B cell (primary cell): ENCODE measurements at places on chromosomes 2 and 18. TPM values are rescaled to one million over a fixed set of nuclear protein-coding genes. Genes with fewer than 3 reads are reported as not detected.

- DNase-seq: no peak
Measured at GRCh38 chr2:30931841-30932407, 124.7 kb upstream of the CAPN13 start.

DNA sequence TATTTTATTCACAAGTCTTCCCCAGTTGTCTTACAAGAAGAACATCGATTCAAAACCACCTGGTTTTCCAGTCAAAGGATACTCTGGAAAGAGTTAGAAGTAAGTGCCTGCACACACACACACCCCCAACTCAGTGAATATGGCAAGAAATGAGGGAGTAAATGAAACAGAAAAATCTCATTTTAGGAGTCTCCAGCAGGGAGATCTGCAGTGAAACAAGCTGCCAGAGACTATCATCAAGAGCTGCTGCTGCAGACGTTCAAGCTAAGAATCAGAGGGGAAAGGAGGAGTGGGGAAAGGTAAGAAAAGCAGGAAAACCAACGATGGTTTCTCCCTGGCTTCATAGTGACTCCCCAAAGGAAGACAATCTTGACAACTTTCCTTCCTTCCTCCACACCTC, 2.4 kb downstream of the ALK start:
- DNase-seq: no peak

- no peak for DNase-seq
Measured at GRCh38 chr18:7038330-7038851, 79.2 kb downstream of the LAMA1 start.

GRCh38 chr2:203155406-203155805, 83.4 kb upstream of the CYP20A1 start:
- peak; percentile 1 for DNase-seq

- DNase-seq: no peak
Measured at GRCh38 chr2:84362541-84362940, 96.5 kb downstream of the SUCLG1 start.

DNA sequence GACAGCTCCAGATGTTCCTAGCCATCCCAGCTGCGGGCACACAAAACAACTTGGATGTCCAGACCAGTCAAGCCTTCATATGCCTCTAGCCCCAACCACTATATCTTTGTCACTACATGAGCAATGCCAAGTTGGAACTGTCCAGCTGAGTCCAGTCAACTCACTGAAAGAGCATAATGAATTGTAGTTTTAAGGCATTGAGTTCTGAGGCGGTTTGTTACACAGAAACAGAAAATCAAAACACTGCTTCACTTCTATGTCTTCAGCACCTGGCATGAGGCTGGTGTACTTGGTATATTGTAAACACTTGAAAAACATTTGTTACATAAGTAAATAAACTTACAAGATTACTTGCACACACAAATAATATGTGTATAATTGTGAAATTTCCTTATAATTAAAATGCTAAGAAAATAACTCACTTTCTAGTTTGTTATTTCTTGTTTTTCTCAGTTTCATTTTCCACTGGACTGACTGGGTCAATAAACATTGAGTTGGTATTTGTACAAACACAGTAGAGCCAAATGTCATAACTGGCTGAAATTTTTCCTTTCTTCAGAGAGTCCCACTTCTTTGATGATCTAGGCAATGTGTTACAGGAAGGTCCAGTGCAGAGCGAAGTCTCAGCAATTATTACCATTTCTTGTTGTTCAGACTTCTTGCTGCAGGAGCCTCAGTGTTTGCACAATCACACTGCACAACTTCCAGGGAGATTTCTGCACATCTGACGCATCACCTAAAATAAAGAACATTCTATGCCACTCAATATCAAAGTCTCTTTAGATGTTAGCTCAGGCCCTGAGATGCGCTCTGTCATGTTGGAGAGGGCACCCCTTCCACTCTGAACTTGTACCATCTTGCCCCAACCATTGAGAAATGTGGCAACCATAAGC, 38.2 kb upstream of the DPP4 start:
- no peak for DNase-seq

DNA sequence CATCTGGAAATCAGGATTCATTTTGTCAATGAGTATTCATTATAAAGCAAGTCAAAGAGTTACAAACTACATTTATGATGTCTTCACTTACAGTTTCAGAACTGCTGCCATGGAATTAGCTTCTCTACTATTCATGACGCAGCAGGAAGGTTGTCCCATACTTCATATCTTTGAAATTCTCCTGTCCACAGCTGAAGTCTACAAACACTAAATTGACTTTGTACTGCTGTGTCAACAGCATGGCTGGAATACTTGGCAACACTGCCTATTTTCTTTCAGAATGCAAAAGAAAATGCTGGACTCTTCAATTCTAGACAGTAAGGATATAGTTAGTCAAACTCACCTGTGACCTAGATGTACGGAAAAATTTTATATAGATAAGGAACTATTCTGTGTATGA, 44.6 kb upstream of the UNC80 start:
- DNase-seq: no peak

GRCh38 chr2:176187899-176188773, at the start of gene HOXD1:
TSS of gene HOXD1 (plus strand) at chr2:176188668. CDS start at chr2:176188802, 134 bp downstream.
- DNase-seq: peak; percentile 27

DNA sequence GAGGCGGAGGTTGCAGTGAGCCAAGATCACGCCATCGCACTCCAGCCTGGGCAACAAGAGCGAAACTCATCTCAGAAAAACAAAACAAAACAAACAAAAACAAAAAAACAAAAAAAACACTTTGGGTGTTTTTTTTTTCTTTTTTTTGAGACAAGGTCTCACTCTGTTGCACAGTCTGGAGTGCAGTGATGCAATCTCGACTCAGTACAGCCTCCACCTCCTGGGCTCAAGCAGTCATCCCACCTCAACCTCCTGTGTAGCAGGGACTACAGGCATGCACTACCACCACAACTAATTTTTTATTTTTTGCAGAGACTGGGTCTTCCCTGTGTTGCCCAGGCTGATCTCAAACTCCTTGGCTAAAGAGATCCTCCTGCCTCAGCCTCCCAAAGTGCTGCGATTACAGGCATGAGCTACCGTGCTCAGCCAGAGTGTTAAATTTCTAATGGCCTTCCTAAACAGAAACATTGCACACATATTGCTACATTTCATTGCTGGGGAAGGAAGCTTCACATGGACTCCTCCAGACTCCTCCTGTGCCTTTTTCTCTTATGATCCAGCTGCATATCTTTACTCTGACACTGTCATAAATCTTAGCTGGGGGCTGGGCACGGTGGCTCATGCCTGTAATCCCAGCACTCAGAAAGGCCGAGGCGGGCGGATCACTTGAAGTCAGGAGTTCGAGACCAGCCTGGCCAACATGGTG, 19.7 kb downstream of the STARD7 start:
- DNase-seq: no peak

DNA sequence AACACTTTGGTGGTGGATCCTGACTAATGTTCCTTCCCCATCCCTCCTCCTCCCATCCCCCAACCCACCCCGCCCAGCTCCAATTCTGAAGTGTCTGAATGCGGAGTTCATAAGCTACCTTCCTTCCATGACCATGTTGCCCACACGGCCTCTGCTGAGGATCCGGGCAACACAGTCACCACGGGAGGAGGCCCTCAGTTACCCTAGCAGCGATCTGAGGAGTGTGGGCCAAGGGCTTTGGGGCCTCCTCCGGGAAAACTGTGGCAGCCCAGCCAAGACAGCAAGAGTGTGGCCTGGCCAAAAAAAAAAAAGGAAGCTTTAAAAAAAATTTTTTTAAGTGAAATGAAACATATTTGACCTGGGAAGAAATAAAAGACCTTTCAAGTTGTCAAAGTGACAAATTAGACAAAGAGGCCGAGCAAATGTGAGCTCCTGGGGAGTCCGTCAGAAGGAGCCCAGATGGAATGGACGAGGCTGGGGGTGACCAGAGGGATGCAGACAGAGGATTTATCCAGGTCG, 169.0 kb upstream of the PKDCC start:
- no peak for DNase-seq

DNA sequence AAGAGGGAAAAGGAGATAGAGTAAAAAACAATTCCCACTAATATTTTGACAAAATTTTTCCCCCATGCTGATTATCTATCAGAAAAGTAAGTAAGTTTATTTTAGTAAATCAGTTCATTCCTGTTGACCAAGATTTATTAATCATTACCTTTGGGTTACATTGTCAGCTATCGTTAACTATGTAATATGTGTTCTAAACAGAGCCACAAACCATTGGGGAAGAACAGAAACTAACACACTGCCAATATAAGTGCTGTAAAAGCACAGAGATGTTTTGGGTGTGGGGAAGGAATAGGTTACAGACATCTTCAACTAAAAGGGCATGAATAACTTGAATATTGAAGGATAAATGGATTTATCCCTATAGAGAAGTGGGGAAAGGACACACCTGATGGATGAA, 42.5 kb upstream of the ACADL start:
- DNase-seq: no peak

Gene KLF7
- 81.2 and 93.2 TPM in 2 replicates for total RNA-seq

Gene M1AP
- total RNA-seq: not detected in 2 replicates

Gene CSRNP3
- not detected in 2 replicates for total RNA-seq

Gene AAMP
- total RNA-seq: 62.7 and 65.7 TPM in 2 replicates

Gene UGT1A3
- not detected in 2 replicates for total RNA-seq

Gene SNED1
- 336 and 346 TPM in 2 replicates for total RNA-seq

Gene ALKAL2
- 5.3 and 5.7 TPM in 2 replicates for total RNA-seq
